Right cardiac atrium (tissue), 5 donors: ENCODE measurements at places on chromosomes 16 and 17.

DNA sequence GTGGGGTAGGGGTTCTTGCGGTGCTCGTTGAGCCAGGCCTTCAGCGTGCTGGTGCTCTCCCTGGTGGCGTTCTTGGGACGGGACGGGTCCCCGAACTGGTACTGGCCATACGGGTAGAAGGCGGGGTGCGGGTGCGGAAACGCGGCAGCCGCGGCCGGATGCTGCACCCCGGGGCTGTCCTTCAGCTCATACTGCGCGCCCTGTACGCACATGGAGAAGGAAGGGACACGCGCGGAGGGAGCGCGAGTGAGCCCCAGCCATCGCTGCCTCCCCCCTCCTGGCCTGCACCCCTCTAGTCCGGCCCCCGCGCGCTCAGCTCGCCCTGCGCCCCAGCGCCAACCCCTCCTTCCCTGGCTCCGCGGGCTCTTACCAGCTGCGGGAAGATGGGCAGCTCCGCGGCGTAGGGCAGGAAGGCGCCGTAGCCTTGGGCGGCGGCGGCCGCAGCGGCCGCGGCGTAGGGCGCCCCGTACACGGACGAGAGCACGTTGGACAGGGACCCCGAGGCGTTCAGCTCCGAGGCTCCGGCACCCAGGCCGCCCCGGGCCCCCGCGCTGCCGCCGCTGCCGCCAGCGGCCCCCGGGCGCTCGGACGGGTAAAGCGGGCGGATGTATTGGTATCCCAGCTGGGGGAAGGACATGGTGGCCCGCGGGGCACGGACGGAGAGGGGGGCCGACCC is 1.0 kb downstream of the IRX3 start:
- peak; percentile 75 for DNase-seq

GRCh38 chr17:49926886-49927285 is 42.1 kb upstream of the DLX4 start:
- DNase-seq, result peak; percentile 90

DNA sequence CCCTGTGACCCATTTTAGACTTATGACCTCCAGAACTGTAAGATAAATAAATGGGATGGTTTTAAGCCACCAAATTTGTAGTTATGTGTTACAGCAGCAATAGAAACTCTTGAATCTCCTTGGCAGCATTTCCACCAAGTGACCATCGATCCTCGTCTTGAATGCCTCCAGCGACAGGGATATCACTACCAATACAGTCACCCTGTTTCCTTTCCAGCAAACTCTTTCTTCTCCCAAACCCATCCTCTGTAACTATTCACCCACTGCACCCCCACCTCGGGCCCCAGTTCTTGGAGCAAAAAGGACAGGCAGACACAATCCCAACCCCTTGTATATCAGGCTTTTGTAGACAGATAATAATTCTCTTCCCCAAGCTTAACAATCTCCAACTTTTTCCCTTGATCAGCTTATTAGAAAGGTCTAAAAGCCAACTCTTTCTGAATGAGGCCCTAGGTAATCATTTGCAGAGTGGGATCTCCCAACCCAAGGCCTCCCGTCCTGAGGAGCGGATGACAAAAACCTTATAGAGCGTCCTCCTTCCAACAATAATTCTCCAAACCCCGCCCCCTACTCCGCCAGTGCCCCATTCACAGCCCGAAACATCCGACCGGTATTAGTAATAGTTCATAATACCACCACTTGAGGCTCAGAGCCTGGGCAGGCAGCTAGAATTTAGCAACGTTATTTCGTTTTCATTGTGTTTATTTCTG is 14.7 kb upstream of the PLLP start:
- DNase-seq, result no peak

DNA sequence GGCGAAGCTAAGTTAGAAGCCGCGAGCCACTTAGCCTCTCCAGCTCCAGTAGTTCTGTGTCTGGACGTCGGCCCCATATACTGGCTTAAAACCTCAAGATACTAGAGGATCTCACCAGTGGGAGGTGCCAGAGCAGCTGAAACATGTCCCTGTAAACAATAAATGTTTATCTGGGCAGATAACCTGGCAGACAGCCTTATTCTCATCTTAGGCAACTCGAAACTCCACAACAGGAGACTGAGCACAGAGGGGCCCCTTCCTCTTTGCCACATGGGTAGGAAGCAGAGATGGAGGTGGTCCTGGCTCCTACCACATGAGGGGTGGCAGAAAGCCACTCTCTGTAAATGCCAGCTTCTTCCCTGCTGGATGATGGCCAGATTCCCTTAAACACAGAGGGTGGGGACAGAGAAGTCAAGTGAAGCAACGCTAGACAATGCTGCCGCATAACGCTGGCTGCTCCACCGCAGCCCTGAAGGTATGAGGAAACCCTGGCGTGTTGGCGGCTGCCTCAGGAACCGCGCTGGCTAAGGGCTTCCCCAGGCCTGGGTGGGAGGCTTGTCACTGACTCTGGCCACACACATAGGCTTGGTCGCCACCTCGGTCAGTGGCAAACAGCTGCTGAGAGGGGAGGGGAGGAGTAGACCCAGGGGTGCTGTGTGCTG is 67.9 kb downstream of the HIC1 start:
- peak; percentile 85 for DNase-seq

DNA sequence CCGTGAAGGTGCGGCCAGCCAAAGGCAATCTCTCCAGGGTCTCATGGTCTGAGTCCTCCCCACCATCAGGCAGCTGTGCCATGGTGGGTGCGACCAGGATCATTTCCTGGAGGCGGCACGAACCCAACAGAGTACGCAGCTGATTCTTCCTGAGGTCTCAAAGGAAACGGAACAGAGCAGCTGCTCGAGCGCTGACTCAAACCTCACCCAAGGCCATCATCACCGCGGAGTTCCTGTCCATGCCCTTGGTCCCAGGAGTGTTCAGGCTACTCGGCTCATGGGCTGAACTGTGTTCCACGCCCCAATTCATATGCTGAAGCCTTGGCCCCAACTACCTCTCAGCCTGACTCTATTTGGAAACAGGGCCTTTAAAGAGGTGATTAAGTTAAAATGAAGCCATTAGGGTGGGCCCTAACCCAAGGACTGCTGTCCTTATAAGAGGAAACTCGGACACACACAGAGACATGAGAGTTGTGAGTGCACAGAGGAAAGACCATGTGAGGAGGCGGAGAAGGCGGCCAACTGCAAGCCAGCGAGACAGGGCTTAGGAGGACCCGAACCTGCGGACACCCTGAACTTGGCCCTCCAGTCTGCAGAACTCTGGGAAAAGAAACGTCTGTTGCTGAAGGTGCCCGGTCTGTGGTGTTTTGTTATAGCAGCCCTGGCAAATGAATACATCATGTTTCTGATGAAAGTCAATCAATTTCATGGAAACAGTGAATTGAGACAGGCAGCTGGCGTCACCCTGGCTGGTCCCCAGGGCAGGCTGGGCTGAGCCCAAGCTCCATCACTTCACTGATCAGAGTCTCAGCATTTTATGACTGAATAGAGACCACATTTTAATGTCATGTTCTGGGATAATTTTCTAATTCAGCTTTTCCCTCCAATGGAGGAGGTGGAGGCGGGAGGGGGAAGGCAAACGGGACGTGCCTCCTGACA is 13.7 kb downstream of the MXRA7 start:
- DNase-seq, result peak; percentile 74

DNA sequence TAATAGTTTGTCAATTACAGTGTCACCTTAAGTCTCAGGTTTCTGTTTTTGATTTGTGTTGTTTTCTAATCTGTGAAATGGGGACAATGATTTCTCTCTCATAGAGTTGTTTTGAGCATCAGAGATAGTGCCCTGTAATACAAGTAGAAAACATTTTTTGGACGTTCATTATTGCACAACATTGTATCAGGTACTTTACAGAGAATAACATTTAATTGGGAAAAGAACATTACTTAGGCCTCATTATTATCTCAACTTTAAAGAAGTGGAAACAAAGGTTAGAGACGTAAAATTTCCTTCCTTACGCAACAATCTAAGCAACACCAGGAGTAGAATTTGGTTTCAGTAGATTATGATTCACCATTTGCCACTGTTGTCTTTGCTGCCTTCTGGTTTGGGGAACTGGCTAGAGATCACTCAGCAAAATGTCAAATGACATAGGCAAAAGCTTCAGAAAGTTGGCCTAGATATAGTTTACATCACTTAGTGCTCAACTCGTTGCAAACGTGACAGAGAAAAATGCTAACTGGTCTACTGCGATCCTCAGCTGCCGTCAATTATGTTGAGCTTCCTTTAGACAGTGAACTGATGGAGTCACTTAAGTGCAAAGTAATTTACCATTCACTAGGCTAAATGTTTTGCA is 1026.8 kb downstream of the CDH11 start:
- DNase-seq, result no peak

GRCh38 chr17:63827002-63827800 is at the start of the genes FTSJ3 and PSMC5:
TSS of gene FTSJ3 (minus strand) at chr17:63827663. CDS start at chr17:63826902, 761 bp downstream.
TSS of gene PSMC5 (plus strand) at chr17:63827431. CDS start at chr17:63827491, 60 bp downstream.
- peak; percentile 96 for DNase-seq

- DNase-seq, result no peak
Observed at GRCh38 chr17:9181640-9182039, 160.3 kb downstream of the NTN1 start.

DNA sequence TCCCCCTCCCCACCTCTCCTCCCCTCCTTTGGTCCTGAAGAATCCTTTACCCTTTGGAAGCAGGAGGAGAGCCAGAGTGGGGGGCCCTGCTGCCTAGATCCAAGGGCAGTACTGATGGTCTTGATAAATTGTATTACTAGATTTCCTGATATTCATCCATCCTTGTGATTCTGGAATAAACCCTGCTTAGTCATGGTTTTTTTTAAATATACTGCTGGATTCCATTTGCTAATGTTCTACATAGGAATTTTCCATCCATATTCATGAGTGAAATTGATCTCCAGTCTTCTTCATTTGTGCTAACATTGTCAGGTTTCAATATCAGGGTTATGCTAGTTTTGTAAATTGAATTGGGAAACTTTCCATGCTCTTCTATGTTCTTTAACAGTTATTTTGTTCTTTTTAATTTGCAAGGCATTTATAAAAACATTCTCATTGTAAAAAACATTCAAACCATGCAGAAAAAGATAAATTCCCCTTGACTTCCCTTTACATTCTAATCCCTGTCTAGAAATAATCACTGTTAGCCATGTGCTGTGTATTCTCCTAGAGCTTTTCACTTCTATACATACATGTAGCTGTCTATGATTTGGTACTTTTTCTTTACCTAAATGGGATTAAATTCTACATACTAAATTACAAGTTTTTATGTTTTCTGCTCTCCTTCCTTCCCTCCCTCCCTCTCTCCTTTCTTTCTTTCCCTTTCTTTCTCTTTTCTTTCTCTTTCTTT is 56.7 kb downstream of the CCDC42 start:
- no peak for DNase-seq

DNA sequence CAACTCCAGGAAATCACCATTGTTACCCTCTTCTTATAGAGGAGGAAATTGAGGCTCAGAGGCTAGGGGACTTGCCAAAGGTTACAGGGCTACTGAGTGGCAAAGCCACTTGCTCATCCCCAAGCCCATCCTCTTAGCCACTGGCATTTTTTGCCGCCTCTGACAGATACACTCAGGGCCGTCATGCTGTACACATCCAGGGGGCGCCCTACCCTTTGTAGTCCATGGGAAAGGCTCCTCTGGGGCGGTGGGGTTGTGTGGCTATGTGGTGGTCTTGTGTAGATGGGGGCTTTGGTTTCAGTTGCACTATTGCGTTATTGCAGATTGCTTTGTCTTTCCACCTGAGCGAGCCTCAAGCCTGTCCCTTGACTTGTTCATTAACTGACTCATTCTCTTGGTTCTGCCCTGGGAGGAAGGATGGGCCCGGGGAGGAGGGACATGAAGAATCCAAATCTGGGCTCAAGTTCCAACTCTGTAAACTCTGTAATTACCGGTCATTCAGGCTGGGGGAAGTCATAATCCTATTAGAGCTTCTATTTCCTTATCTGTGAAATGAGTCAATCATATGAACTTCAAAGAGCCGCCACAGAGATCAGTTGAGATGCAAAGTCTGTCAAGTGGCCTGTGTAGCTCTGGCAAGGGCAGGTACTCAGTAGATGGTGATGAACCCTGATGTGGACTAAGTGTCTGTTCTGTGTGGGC is 2.8 kb downstream of the NOS2 start:
- no peak for DNase-seq

- no peak for DNase-seq
Observed at GRCh38 chr17:42691021-42691545, 8.8 kb downstream of the CNTNAP1 start.

DNA sequence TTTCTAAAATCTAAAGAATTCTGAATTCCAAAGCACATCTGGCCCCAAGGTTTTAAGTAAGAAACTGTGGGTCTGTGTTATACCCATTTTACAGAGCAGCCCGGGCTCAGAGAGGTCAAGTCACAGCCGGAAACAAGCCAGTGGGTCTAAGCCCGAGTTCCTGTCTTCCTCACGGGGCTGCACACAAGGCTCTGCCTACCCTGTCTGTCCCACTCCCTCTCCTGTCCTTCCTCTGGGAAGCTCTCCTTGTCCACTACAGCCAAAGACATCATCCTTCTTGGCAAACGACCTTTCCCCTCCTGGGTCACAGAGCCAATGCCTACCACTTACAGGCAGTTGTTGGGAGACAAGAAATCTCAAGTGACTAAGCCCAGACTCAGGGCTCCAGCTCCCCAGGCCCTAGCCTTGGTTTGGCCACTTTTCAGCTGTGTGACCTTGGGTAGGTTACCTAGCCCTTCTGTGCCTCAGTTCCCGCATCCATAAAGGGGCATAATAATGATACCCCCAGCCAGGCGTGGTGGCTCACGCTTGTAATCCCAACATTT is 55.6 kb upstream of the MAP3K14 start:
- DNase-seq, result no peak

GRCh38 chr16:53849585-53849984 is 145.6 kb downstream of the FTO start:
- no peak for DNase-seq

DNA sequence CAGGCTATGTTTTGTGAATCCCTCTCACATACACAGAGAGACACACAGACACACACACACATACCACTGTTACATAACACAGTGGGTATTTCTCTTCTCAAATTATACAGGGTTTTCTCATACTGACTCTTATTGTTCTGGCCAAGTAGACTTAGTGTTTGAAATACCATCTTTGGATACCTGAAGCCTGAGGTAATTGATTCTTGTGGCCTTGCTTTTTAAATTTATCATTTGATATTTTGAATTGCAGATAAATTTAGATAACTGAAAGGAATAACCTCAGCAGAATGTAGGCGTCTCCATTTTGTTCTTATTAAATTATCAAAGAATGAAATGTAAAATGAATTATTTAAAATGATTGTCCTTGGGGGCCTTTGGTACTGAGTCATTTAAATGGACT is 223.8 kb downstream of the LGALS9B start:
- no peak for DNase-seq

DNA sequence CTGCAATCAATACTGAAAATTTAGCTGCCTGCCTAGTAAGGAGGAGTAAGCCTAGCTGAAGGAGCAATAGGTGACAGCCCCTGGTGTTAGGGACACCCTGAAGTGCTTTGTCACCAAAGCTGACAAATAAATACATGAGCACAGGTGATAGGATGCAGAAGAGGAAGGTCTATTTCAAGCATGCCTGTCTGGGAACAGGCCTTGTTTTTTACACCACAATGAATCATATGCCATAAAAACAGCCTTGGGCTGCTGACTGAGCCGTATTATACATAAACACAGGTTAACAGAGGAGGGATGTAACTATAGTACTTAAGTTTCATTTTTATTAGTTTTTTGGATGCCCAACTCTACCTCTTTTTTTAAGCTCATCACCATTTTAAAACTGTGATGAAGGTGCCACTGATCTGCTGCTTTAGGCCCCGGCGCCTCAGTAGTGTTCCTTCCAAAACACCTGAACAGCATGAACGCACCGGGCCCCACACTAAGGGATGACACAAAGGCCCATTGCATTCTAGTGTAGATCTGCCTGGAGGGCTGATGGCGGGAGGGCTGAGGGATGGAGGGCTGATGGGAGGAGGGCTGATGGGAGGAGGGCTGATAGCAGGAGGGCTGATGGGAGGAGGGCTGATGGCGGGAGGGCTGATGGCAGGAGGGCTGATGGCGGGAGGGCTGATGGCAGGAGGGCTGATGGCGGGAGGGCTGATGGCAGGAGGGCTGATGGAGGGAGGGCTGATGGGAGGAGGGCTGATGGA is 150.3 kb downstream of the AATF start:
- no peak for DNase-seq
